Body of pancreas (tissue), 4 donors: ENCODE measurements at places on chromosomes 4 and X. TPM values are rescaled to one million over a fixed set of nuclear protein-coding genes. Genes with fewer than 3 reads are reported as not detected.
A peak's percentile ranks its signal among the peaks of the same experiment; 100 is the strongest.

DNA sequence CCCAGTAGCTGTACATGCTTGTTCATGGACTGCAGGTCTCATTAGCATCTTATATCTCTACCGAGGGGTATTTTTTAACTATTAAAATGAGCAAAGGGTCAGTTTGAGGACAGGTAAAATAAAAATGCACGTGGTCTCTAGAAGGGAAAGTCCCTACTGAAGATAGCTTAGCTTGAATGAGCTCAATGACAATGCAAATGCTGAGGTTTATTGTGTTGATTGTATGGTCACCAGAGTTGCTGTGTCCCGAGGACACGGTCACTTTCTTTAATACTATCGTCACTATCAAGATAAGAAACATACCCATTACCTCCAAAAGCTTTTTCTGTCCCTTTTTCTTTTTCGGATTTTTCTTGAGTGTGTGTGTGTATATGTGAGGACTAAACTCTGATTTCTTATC is 250.5 kb upstream of the PRKX start:
- no peaks in the 10 kb centered on the region for H3K4me1 ChIP-seq
- H3K27me3 ChIP-seq, result no peaks in the 10 kb centered on the region
- DNase-seq, result no peak
- no peak overlapping the region for H3K4me3 ChIP-seq

GRCh38 chr4:20311856-20312255 is 60.2 kb downstream of the SLIT2 start:
- H3K36me3 ChIP-seq, result no peaks in the 10 kb centered on the region
- H3K4me3 ChIP-seq, result no peak overlapping the region
- H3K27me3 ChIP-seq, result no peaks in the 10 kb centered on the region
- DNase-seq, result no peak

DNA sequence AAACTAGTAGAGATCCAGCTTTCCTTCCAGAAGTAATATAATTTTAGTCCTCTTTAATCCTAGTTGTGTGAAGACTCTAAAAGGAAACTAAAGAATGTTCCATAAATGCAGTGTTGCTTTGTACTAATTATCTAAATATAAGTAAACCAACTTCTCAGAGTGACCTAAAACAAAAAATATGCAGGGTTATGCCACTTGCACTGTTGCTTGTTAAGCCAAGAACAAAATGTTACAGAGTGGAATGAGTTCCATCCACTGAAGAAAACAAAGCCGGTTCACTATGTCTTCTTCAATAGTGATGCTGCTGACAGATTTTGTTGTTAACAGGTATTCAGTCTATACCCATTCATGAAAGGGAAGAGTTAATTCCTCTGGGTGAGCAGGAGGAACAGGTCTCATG is 252.0 kb upstream of the DIAPH2 start:
- no peaks in the 10 kb centered on the region for H3K27me3 ChIP-seq
- no peak for DNase-seq
- no peak overlapping the region for H3K27ac ChIP-seq
- no peaks in the 10 kb centered on the region for H3K4me1 ChIP-seq

DNA sequence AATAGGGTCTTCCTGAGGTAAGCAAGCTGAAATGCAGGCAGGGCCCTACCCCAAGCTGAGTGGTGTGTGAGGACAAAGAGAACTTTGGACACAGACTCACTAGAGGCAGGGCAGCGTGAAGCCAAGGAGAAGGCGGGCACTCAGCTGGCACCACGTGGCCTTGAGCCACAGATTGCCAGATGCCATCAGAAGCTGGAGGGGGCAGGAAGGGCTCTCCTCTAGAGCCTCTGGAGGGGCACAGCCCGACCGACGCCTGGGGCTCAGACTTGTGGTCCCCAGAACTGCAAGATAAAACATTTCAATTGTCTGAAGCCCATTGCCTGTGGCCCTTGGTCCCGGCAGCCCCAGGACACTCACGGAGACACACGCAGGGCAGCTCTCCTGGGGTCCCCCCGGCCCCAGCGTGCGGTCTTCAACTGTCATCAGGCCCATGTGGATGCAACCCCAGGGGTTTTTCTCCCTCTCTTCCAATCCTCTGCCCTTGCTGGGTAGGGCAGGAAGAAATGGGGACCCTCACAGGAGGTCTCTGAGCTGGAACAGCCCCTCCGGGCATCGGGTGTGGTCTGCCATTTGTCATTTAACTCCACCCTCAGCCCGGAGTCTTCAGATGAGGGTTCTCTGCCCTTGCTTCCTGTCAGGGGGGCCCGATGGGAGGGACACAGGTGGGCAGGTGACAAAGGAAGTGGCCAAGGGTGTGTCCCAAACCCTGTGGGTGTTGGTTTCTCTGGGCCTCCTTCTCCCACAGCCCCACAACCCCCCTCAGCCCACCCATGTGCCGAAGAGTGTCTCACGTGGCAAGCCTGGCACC is 22.2 kb downstream of the HMX1 start:
- no peak overlapping the region for H3K27ac ChIP-seq
- no peaks in the 10 kb centered on the region for H3K36me3 ChIP-seq
- no peak for DNase-seq
- H3K4me3 ChIP-seq, result no peak overlapping the region
- H3K4me1 ChIP-seq, result no peaks in the 10 kb centered on the region

DNA sequence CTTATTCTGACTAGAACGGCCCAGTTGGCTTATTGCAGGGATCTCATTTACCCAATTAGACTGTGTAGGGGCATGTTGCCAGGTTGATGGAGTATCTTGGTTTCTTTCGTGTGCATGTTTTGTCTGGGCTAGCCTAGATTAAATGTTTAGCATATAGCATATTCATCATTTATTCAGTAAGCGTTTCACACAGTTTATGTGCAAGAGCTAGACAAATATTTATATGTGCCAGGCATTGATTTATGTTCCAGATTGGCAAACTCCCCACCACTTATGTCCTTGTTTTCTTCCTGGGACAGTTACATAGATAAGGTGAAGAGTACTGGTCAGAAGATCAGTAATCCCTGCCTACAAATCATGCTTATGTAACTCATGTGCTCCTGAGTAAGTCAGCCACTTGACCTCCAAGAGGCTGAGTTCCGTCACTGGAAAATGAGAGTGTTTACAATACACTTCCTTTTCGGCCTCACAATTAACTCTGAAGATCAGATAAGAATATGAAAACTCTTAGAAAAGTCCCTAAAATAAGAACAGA is 57.2 kb downstream of the RUFY3 start:
- DNase-seq, result no peak
- no peaks in the 10 kb centered on the region for H3K36me3 ChIP-seq
- peaks cover 7% of the 10 kb centered on the region for H3K4me1 ChIP-seq
- H3K27me3 ChIP-seq, result no peaks in the 10 kb centered on the region

- H3K27ac ChIP-seq, result no peak overlapping the region
- H3K4me3 ChIP-seq, result no peak overlapping the region
- peaks cover 11% of the 10 kb centered on the region for H3K27me3 ChIP-seq
- peaks cover 12% of the 10 kb centered on the region for H3K4me1 ChIP-seq
- peak; percentile 10 for DNase-seq
Measured at GRCh38 chr4:7193030-7193958, 956 bp downstream of the SORCS2 start.

DNA sequence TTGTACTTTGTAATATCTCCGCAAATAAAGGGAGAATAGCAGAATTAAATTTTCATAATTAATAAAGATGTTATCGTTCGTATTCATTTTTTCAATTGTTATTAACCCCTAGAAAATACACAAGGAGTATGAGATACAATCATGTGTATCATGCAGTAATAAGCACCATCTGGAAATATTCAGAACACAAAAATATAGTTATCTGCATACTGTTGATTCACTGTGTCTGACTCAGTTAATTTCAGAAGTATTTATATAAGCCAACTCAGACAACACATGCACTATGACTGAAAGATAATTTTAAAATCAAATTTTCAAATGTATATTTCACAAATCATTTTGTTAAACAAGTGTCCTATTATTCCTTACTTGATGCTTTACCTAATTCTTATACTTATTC is 1954.8 kb downstream of the ARAP2 start:
- H3K27me3 ChIP-seq, result no peaks in the 10 kb centered on the region
- no peaks in the 10 kb centered on the region for H3K4me1 ChIP-seq
- no peak overlapping the region for H3K4me3 ChIP-seq
- no peak overlapping the region for H3K27ac ChIP-seq
- H3K36me3 ChIP-seq, result no peaks in the 10 kb centered on the region

DNA sequence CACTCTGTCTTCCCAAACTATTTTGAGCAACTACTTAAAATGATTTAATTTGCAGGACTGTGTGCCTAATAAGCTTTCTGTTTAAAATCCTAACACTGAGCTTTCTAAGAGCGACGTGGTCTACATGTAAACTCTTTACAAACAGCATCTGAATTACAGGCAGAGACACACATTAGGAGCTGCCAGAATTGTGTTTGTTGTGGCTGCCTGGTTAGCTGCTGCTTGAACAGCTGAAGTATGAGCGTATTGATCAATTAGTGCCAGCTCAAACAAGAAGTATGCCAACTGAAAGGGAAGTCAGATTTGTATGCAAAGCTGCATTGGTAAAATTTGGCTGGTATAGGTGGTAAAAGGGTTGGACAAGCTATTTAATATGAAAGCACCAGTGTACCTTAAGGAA is 384.4 kb downstream of the PCDH7 start:
- H3K4me1 ChIP-seq, result peaks cover 5% of the 10 kb centered on the region
- no peak overlapping the region for H3K4me3 ChIP-seq
- H3K27ac ChIP-seq, result no peak overlapping the region
- H3K36me3 ChIP-seq, result no peaks in the 10 kb centered on the region

GRCh38 chr4:140298001-140298400 is 75.4 kb upstream of the SCOC start:
- no peak for DNase-seq
- H3K27me3 ChIP-seq, result no peaks in the 10 kb centered on the region
- H3K4me1 ChIP-seq, result peaks cover 6% of the 10 kb centered on the region
- H3K27ac ChIP-seq, result no peak overlapping the region
- no peak overlapping the region for H3K4me3 ChIP-seq
- H3K36me3 ChIP-seq, result no peaks in the 10 kb centered on the region

DNA sequence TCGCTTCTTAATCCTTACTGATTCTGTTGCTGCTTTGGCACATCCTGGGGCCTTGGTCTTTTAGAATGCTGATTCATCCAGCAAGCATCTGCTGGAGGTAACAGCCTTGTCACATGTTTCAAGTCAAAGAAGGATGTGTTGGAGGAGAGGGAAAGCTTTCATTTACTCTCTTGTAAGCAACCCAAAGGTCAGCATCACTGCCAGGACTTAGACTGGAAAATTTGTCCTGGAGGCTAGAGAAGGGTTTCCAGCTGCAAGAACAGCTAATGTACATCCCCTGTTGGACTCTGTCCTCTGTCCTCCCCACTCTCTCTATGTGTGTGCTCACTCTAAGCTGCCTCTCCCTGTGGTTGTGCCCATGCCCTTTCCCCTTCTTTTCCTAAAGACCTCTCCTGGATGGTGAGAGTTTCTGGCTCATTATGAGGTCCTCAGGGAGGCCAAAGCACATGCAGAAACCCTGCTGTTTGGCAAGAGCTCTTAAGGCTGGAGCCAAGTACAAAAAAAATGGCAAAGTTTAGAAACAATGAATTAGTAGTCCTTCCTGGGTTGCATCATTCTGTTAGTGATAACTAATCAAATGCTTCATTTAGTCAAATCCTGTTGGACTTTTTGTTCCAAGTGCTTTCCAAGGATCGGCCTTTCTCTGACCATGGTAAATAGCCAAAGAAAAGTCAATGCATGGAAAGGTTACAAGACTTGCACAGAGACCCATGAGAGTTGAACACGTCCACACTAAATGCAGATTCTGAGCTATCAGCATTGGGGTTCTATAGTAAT is 13.4 kb upstream of the SRPX start:
- H3K27me3 ChIP-seq, result no peaks in the 10 kb centered on the region
- H3K36me3 ChIP-seq, result no peaks in the 10 kb centered on the region
- DNase-seq, result no peak

DNA sequence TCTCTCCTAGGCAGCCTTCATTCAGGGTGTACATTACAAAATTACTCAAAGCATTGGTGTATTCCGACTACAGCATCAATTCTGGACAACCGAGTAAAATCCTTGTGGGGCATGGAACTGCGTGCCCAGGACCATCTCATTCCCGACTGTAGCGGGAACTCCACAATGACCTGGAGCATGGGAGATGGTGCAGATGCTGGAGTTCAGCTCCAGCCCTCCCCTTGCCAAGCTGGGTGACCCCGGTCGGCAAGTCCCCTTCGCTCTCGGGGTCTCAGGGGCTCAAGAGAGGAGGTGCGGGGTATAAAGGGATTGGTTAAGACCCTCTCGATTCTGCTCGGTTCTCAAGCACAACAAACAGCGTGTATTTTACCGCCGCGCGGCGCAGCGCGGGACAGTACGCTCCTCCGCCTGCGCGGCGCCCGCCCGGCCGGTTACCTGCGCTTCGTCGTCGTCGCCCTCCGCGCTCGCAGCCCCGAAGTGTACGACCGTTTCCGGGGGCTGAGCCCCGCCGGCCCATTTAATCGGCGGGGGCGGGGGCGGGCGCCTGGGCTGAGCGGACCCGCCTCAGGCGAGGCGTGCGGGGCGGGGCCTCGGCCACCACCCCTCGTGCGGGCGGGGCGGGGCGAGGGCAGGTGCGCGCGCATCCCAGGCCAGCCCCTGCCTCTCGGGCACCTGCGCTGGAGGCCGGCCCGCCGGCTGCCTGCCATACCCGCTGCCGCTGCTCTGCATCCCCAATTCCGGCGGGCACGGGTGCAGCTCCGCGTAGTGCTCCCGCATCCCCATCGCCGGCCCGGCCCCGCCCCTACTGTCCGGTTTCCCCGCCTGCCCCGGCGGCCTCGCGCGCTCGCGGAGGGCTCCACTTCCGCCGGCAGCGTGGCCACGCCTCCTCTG is at the start of gene G6PD:
Gene G6PD, minus strand, starts transcription at position 493 of the 891 bp plus-strand sequence. CDS start 691 bp downstream, outside the sequence.
- H3K36me3 ChIP-seq, result no peaks in the 10 kb centered on the region
- DNase-seq, result peak; percentile 85
- H3K4me3 ChIP-seq, result peak within 1 kb of the TSS; percentile 41
- peaks cover 22% of the 10 kb centered on the region for H3K4me1 ChIP-seq
- H3K27ac ChIP-seq, result peak within 1 kb of the TSS; percentile 90
- no peaks in the 10 kb centered on the region for H3K27me3 ChIP-seq

DNA sequence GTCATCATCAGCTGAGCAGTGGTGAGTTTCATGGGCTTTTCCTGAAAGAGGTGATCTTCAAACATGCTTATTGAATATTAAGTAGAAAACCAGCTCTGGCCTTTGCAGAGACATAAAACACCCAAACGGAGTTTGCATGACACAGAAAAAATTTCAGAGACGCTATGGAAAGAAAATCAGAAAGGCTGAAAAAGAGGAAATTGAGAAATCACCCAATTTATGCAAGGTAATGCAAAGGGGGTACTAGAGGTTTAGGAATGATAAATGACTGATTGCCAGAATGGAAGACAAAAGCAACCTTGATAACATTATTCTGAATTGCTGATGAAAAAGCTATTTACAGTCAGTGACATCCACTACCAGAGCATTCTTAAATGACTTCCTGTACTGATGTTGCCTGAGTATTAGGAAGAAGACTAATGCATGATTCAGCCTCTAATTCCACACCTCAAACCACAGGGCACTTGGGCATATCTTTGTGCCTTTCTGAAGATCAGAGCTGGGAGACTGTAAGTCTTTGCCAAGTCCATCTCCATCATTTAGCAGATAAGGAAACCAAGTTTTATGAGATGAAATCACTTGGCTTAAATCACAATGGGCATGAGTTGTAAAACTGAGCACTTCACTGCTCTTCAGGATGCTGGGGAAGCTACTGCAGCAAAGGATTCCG is 565.7 kb downstream of the PPARGC1A start:
- no peak overlapping the region for H3K4me3 ChIP-seq
- no peaks in the 10 kb centered on the region for H3K27me3 ChIP-seq
- H3K36me3 ChIP-seq, result no peaks in the 10 kb centered on the region
- no peak for DNase-seq
- no peak overlapping the region for H3K27ac ChIP-seq

- no peak overlapping the region for H3K4me3 ChIP-seq
- no peak for DNase-seq
- no peaks in the 10 kb centered on the region for H3K27me3 ChIP-seq
Measured at GRCh38 chr4:81627590-81627989, 155.9 kb upstream of the RASGEF1B start.

GAGE12J gene
- total RNA-seq, result not detected

GAGE1 gene
- total RNA-seq, result not detected

RAB39B gene
- total RNA-seq, result 1.8 TPM

COL25A1 gene
- 0.99 TPM for total RNA-seq

NWD2 gene
- total RNA-seq, result 4.0 TPM

SLC6A14 gene
- under 0.01 TPM for total RNA-seq
